ENCODE measurements at places on chromosomes 5 and 9.

DNA sequence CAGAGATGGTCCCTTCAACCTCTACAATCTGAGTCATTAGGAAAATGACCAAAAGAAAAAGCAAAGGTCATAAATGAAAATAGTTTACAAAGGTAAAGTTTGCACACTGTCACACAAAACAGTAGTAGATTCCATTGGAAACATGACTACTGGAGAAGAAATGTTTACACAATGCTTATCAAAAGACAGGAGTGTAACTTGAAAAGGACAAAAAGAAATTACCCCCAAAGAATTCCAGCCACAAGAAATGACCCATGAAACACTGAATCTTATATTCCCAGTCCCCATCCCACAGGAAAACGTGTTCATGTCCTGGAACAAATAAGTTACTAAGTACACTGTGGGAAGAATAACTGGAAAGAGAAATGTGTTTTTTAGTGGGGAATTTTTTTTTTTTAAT, 385.1 kb downstream of the SEMA5A start:
- no peak for DNase-seq

DNA sequence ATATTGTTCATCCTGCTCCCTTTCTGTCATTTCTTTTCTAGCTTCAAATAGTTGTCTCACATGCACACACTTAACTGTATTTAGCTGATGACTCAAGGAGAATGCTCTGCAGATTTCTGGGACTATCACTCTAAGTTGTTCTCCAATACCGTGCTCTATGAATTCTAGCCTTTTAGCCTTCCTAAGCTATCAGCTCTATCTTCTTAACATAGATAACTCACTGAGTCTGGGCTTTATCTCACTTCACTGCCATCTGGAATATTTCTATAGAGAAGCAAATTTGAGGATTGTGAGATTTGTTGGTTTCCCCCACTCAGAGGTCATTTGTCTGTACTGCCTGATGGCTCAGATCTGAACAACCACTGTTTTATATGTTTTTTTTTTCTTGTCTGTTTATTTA, 369.7 kb downstream of the TUSC1 start:
- DNase-seq: no peak

GRCh38 chr5:149069711-149070110, 6.8 kb upstream of the SH3TC2 start:
- no peak for DNase-seq

DNA sequence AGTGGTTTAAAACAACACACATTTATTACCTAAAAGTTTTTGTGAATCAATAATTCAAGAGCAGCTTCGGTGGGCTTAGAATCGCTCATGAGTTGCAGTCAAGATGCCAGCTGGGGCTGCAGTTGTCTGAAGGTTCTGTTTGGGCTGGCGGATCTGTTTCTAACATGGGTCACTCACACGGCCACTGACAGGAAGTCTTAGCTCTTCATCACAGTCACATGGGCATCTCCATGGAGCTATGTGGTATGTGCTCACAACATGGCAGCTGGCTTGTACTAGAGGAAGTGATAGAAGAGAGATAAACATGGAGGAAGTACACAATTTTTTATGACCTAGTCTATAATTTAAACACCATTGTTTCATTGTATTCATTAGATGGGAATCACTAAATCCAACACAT, 11.2 kb downstream of the KLHL9 start:
- no peak for DNase-seq

DNA sequence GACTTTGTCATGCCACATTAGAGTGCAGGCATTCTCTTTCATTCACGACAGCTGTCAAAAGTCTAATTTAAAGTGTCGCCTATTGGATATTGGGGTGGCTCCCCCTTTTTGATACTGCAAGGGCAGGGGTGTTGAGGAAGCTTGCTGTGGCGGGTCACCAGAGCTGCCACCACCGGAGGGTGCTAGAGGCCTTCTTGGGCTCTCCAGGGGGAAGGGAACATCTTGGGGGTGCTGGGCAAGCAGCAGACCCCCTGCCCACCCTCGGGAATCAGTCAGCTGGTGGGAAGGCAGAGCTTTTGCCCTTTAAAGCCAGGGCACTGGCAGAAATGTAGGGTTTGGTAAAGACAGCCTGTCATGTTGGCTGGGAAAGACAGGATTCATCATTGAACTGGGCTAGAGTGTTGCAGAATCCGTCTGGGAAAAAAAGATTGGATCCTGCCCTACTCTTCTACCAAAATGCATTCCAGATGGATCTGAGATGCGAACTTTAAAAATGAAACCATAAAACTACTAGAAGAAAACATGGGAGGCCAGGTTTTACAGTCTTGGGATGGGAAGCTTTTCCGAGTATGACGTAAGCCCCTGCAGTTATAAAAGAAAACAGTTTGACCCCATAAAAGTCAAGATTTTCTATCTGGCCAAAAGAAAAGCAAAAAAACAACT, 22.3 kb downstream of the COL5A1 start:
- DNase-seq: no peak

- no peak for DNase-seq
Observed at GRCh38 chr5:134917070-134917815, 12.3 kb downstream of the PCBD2 start.

DNA sequence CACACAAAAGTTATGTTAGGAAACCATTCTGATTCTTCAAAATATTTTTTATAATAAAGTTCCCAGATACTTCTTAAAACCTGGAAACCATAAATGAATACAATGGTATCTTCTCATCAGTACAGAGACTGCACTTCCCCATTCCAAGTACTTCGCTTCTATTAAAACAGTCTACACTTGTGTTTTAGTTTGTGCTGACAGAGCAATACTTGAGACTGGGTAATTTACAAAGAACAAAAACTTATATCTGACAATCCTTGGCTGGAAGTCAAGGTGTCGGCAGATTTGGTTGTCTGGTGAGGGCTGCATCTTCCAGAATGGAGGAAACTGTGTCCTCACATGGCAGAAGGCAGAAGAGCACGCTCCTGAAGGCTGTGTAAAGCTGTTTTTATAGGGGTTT, 70.1 kb downstream of the RFX3 start:
- DNase-seq: no peak

DNA sequence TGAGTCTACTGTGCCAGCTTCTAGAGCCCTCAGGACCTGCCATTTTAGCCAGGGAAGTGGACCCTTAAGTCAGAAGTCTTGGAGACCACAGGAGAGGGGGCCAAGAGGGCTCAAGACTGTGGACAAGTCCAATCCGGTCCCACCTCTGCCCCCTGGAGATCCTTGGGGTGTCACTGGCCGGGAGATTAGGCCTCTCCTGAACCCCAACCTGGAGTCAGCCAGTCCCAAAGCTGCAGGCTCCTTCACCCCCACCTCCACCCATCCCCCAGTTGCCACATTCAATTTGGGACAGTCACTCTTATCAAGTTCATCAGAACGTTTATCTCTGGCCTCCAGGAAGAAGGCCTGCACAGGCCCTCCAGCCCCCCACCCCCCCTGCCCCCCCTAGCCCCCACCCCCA, 290 bp downstream of the SLC23A1 start:
- DNase-seq: no peak
